Stimulated activated CD4-positive, alpha-beta T cell treated with anti-CD3 and anti-CD28 coated beads, Interleukin-1b, Interleukin-23, amount 100 ng/mL, for 1 hour (primary cell): ENCODE measurements at places on chromosomes 5 and 9.
A peak's percentile ranks its signal among the peaks of the same experiment; 100 is the strongest.

DNA sequence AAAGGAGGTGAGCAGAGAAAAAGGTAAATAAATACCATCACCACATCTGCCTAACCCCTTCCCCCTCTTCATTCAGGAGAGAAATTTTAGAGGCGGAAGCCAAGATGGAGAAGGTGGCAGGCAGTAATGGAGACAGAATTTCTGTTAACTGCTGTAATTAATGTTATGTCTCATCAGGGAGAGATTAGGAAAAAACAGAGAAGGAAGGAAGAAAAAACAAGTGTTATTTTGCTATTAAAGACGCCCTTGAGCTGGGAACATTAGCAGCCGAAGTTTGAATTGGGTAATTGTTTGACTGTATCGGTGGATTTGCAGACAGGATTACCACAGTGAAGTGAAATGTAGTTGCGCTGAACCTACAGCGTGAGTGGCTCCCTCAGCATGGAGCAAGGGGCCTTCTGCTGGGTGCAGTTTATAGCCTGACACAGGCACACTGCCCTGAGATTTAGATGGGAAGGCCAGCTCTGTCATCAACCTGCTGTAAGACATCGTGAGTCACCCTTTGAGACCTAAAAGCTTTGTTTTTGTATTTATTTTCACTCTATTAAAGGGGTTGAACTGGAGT lies 136.3 kb downstream of the ASTN2 start:
- DNase-seq = no peak

DNA sequence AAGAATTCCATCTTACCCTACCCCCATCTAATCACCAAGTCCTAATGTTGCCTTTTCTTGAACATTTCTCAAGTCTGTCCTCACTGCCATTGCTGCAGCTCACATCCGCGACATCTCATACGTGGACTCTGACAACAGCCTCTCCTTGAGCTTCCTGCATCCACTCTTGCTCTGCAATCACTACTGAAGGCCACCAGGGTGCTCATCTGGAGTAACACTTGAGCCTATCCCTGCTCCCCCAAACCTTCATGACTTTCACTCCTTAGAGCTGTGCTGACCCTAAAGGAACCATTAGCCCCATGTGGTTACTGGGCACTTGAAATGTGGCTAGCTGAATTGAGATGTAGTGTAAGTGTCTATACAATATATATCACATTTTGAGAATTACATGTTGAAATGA lies 46.4 kb upstream of the CTXN3 start:
- no peak for DNase-seq

DNA sequence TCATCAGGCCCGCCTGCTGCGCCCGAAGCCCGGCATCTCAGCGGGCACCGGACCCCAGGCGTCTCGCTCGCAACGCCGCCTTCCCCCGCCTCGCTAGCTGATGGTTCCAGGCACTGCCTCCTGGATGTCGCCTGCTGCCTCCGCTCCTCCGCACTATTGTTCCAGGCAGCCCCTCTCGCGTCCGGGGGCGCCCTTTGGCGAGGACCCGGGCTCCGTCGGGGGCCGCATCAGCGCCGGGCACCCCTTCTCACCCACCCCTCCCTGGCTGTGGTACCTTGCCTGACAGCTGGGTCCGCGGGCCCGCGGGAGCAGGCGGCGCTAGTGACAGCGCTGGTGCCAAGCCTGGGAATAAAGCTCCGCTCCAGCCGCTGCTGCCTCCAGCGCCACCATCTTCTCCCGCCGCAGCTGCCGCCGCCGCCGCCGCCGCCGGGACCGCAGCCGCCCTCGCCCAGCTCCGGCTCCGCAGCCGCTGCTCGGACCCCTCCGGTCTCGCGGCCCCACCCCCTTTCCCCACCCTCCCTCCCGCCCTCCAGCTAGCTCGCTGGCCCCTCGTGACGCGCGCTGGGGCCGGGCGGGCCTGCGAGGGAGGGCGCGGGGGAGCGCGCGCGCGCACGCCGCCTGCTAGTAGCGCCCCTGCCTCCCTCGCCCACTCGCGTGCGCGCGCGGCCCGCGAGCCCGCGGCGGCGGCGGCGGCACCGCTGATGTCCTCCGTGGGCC lies at the start of gene APBA1:
APBA1 (minus strand) TSS at position 493 of the 717 bp plus-strand sequence.
- peak; percentile 10 for DNase-seq

DNA sequence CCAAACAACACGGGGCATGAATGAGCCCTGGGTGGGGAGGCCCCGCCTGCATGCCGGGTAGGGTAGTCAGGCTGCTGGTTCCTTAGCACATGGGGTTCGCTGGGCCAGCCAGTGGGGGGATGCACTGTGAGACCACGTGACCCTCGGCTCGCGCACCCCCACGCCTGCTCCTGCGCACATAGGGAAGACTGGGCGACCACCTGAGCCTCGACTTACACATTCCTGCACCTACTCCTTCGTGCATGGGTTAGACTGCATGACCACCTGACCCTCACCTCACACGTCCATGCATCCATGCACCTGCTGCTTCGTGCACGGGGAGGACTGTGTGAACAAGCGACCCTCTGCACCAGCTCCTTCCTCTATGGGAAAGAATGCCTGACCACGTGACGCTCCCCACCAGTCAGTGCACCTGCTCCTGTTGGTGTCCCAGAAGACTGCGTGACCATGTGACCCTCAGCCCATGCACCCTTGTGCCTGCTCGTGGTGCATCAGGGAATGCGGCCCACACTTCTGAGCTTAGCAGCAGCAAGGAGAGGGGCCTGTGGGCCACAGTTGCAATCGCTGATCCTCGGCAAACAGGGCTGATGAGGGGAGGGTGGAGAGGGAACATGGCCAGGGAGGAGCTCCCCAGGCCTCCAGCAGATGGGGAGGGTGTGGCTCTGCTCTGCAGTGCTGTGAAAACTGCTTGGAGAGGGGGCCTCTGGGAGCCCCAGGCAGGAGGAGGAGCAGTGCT lies 18.1 kb downstream of the LPCAT1 start:
- DNase-seq = no peak

GRCh38 chr9:129108805-129109536 lies 1.6 kb downstream of the CRAT start:
- no peak for DNase-seq

DNA sequence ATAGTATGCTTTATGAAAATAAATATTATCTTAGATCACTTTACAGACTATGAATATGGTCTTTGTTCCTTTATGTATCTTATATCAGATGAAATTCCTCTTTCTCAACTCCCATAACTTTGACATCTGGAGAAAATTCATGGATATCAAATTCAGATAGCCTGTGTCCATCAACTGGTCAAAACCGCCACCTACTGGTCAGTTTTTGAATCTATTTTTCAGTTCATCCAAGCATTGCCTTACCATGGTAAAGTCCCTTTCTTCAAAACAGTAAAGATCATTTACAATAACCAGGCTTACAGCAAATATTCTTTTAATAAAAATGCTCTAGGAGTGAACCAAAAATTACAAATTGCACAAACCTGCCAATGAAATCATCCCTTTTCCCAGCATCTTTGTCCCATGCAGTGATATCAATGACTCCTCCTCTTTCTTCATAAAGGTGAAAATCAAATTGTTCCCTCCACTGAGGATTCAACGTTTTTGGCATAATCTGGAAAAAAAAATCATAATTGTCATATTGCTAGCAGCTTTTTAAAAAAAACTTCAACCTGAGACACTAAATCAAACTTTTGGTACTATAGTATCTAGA lies 290.5 kb downstream of the SLF1 start:
- DNase-seq = no peak

DNA sequence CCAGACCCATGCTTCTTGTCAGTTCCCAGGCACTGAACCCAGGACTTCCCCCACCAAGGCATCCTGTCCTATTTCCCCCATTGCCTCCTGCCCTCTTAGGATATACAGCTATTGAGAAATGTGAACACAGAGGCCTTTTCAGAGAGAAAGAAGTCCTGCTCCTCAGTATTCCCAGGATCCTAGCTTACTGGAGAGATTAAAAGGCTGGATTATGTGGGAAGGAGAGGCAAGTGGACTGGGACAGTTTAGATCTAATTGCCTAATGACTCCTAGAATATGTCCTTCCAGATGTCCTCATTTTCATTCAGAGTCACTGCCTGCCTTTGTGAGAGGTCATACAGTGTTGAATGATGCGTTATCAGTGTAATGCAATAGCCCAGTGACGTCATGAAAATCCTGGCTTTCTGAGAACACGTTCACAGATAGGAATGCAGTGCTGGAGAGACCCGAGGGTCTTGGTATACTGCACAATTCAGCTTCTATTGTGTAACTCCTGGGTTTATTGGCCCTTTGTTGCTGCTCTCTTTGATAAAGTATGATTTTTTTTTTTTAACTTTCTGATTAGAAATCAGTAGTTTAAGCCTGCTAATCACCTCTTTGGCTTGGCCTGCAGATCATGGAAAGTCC lies 26.2 kb downstream of the WWC1 start:
- DNase-seq = no peak

GRCh38 chr5:120435129-120435528 lies 29.0 kb upstream of the PRR16 start:
- DNase-seq = no peak

DNA sequence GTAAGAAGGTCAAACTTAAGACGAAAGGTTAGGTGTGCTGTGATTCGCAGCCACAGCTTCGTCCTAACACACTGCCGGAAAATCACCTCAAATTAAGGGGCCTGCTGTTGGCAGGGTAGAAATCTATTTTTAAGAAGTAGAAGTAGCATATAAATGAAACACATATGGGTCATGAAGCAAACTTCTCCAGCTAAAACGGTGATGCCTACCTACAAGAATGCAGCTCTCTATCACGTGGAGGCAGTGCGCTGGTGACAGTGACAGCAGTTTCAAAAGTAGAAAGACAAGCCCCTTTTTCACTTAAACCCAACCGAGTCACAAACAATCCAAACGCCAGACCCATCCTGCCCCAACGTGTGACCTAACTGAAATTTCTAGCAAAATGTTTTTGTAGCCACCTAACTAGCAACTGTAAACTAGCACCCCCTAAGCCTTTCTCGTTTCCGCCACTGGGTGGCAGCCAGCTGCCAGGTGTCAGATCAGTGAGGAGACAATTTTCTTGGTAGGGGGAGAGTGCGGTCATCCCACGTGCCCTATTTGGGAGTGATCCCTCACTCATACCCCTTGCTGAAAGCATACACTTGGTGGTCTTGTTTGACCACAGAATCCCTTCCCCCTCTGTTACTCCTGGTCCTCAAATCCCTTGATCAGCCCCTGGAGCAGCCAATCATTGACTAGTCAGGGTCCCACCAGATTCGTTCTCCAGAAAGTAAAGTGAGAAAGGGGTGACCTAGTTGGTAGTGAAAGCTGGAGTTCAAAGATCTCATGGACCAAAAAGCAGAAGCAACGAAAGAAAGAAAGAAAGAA lies 71.8 kb upstream of the MAMDC2 start:
- DNase-seq = peak; percentile 21

DNA sequence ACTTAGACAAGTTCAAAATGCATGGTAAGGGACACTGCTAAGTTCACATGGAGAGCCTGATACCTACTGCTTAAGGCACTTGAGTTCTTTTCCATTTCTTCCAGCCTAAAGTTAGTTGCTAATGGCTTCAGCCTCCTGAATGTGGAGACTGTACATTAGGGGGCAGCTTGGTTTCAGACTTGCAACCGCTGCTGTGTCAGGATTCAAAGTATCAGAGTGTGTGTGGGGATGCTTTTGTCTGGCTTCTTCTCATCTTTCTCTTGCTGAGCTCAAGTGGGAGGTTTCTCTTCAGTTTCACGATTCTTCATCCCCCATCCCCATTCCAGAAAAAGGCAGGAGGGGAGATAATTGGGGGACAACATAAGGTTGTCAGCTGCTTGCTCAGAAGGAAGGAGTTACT lies 49.4 kb downstream of the ATP10B start:
- DNase-seq = no peak

GRCh38 chr5:101611039-101611438 lies 685.0 kb downstream of the SLCO4C1 start:
- no peak for DNase-seq

GRCh38 chr5:151847871-151848270 lies 76.1 kb downstream of the G3BP1 start:
- DNase-seq = no peak

DNA sequence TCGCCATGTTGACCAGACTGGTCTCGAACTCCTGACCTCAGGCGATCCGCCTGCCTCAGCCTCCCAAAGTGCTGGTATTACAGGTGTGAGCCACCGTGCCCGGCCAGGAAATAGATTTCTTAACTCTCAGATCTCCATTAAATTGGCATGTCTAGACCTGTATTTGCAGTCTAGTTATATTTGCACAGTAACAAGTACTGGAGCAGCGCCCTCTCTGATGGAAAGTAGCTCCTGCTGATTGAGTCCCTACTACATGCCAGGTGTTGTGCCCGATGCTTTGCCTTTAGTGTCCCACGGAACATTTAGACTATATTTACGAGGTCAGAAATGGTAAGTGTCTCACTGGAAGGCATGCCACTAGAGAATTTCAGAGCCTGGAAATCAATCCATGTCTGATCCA lies 15.8 kb upstream of the TMED9 start:
- no peak for DNase-seq

DNA sequence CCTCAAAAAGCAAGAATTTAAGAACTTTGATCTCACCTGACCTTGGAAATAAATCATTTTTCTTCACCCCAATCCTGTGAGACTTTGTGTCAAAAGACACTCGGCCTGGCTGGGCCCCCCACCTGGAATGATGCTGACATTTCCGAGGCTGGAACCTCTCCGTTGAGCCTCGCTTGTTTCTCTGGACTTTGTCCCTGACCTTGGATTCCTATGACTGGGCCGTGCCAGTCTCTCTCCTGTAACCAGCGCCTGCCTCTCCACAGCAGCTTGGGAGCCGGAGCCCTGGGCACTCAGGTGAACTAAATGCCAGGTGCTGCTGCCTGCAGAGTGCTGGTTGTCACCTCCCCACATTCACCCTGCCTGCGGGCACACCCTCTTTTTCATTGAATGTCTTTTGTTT lies 62.7 kb downstream of the RETREG1 start:
- no peak for DNase-seq

- no peak for DNase-seq
Measured at GRCh38 chr9:26356491-26356890, 536.1 kb downstream of the CAAP1 start.

GRCh38 chr5:9168791-9169556 lies 376.9 kb downstream of the SEMA5A start:
- DNase-seq = no peak

DNA sequence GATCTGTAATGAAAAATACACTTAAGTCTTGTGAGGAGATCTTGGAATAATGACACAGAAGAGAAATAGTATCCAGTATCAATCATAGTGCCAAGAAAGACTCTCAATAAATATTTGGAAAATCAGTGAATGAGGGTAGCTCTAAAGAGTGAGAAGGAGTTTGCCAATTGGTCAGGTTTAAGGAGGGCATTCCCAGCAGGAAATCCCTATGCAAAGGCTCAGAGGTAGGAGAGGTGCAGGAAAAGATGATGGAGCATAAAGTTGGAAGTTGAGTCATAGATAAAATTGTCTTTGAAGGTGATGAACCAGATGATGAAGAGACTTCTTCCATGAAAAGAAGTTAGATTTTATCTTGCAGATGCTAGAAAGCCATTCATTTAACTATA lies 27.8 kb downstream of the TNPO1 start:
- DNase-seq = no peak

DNA sequence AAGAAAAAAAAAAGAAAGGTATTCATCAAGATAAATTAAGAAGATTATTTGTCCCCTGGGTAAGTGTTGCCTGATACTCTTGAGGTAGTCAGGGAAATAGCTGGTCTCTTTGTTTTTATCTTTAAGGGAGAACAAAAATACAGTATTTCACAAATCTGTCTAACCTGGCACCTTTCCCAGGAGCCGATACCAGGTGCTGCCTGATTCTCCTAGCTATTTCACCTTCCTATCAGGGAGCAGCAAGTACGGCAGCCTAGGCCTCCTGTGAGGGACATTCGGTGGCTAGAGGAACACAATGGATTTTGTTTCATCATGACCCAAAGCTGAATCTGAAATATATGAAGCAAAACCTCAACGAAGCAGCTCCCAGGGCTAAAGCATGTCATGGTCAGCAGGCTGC lies 86.0 kb downstream of the TARS1 start:
- no peak for DNase-seq
